CD4-positive, alpha-beta T cell treated with Interferon gamma for 1 hour (primary cell): ENCODE measurements at places on chromosomes 1 and 21.

DNA sequence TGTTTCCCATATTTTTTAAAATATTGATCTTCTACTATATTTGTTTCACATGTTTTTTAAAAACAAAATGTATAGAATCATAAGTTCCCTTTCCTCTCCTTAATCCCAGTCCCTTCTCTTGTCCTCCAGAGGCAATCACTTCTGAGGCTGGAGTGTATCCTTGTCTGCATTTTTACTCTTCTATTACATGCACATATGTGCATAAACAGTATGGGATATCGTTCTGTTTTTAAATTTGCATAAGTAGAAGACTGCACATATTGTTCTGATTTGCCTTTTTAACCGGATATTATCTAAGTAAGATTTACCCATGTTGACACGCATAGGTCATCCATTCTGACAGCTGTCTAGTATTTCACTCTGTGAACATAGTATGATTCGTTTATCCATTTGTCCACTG, 142.0 kb downstream of the TRABD2B start:
- no peak for DNase-seq

DNA sequence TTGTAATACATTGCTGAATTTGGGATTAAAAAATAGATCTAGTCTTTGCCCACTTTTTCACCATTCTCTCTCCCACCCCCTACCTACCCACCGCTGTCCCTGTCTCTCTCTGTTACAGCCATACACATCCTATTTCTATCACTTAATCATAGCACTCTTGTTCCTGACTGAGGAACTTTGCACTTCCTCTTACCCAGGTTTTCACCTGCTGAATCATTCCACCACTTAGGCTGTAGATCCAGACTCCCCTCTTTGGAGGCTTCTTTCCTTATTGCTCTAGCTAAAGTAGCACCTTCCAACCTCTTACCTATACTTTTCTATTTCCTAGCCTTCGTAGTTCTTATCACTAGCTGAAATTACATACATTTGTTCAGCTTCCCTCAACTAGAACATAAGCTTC, 59.6 kb downstream of the ATP6V1G3 start:
- no peak for DNase-seq

DNA sequence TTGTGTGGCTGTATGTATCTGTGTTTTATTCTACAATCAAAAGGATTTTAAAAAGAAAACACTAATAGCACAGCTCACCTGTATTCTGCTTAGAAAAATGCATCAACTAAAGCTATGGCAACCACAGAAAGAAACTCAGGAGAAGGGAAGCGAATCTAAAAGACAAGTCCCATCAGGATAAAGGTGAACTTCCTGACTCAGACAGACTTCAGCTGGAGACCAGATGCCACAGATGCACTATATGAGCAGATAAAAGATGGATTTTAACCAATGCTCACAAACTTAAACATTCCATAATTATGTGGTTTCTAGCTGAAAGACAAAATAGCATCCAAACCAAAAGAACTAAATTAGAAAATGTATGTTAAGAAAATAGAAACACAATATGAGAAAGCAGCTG, 231.0 kb downstream of the RERE start:
- no peak for DNase-seq

GRCh38 chr1:210117198-210117597, 115.4 kb upstream of the SERTAD4 start:
- DNase-seq, result no peak

DNA sequence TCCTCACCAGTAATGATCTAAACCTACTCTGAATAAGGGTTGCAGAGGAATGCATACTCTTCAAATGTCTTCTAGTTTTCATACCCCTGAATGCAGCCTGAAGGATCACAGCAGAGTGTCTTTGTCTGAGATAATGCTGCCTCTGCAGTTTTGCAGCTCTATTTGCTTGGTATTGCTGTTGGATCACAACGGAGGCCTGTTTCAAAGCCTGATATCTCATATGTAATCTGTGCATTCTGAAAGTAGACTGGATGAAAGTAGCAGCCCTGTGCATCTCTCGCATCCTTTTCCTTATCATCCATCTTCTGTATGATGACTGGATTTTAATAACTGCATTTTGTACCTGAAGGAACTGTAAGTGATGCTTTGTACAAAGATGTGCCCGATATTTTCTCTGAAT, 34.9 kb upstream of the F13B start:
- no peak for DNase-seq

- DNase-seq, result no peak
These were observed 374.1 kb upstream of the POU3F1 start for GRCh38 chr1:38420666-38421065.

DNA sequence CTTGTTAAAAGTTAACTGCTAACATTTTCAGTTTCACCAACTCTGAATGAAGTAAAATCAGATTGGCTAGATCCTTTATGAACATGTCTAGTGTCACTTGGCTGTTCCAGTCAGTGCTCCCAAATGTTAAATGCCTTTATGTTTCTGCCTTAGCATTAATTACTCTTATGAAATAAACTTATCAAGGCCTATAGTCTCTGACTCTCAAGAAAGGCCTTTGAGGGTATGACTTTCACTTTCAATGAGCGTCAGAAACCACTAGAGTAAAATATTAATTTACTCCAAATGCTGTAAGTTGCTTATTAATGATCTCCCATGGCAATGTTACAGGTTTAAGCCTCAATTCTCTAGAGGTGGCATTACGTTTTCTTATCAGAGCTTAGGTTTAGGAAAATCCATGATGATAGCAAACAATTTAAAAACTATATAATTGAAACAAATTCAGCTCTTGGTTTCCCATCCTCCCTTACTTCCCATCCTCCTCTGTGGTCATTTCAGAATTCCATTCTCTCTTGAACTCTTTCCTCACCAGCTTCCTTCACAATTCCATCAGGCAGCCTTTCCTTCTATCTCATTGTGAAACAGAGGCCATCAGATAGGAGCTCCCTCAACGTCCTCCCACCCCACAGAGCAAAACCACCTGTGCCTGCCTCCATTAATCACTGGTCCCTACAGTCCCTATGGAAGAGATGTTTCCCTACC, 108.6 kb upstream of the COP1 start:
- DNase-seq, result no peak
